Hematopoietic multipotent progenitor cell treated with erythropoietin and hydrocortisone succinate and interleukin-3 and kit ligand, for 4 days (in vitro differentiated cells): ENCODE measurements at places on chromosomes 12 and 14.

- DNase-seq: no peak
Observed at GRCh38 chr12:30508205-30508967, 187.3 kb downstream of the IPO8 start.

- peak; percentile 84 for DNase-seq
Observed at GRCh38 chr12:132445884-132446632, 43.9 kb upstream of the FBRSL1 start.

GRCh38 chr12:45468751-45469615 lies 253.1 kb downstream of the ANO6 start:
- no peak for DNase-seq

GRCh38 chr14:97106166-97106565 lies 309.0 kb downstream of the VRK1 start:
- DNase-seq: no peak

DNA sequence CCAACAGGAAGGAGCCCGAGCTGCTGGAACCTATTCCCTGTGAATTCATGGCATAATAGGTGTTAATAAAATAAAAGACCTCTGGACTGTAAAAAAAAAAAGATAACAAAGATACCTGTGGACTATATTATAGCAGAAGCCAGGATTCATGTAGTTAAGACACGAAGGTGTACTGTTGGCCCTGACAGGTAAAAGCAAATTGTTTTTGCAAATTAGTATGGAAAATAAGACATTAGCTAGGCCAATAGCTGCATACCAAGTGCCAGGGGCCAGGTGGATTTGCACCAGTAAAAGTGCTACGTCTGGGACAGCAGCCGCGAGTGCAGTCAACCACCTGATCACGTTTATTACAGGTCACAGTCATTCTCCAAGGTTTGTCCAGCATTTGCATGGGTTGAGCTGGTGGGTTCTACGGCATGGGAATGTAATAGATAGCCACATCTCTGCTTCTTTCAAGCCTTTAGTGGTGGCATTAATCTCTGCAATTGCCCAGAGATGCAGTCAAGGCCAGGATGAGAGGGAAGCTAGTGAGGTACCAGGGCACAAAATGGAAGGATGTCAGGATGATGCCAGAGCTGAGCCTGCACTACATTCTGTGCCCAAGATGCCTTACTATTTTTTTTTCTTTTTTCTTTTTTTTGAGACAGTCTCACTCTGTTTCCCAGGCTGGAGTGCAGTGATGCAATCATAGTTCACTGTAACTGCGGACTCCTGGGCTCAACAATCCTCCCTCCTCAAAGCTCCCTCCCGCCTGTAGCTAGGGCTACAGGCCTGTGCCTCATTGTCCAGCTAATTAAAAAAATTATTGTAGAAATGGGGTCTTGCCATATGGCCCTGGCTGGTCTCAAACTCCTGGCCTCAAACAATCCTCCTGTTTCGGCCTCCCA lies 26.3 kb downstream of the TNFAIP2 start:
- DNase-seq: no peak

- DNase-seq: no peak
Observed at GRCh38 chr12:4069670-4070010, 196.4 kb upstream of the PARP11 start.

GRCh38 chr14:104882991-104883660 lies 18.1 kb downstream of the CEP170B start:
- DNase-seq: no peak

DNA sequence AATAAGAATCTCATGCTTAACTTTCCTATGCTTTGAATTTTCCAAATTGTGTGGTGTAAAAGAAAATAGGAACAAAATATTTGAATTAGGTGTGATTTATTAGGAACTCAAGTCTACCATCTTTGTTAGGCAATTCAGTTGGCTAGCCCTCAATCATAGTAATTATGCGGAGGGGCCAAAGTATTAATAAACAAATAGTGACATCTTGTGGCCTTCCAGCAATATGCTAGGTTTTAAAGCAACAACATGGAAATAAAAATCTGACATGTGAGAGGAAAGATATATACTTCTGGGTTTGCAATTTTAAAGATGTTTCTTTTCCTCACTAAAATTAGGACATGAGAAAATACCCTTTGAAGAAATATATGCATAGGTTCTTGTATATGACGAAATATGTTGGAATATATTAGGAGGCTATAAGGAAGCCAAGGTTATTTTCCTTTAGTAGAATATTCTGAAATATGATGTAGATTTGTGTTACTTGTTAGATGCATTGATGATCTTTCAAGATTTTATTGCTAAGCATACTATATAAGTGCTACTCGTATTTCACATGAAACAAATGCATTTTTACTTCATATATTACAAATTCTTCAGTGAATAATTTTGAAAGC lies 200.4 kb downstream of the PTPRO start:
- peak; percentile 78 for DNase-seq

DNA sequence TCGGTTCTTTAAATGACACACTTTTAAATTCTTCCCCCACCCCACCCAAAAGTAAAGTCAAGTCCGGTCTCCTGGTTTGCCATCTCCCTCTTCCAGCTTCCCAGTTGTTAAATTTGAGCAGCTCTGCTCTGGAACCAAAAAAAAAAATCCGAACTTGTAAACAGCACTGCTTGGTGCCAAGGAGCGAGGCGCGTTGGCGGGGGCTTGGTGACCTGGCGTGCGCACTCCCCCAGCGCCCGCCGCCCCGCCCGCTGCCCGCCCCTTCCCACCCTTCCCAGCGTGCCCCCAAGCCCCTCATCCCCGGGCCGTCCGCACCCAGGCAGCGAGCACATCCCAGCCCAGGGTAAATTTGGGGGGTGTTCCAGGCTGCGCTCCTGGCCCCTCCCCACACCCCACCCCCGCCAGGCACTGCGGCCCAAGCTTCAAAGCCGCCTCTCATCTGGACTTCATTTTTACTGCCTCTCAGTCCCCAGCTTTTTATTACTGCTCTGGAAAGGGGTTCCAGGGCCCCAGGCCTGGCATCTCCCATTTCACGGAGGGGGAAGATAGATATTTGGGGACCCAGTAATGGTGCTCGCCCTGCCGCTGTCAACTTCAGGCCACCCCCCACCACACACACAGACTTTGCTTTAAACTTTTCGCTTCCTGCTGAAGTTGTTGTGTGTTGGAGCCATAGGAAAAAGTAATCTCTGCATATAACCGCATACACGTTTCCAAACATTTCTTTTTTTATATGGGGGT lies 11.7 kb upstream of the ITGB7 start:
- DNase-seq: no peak

GRCh38 chr12:27382171-27382795 lies 49.6 kb downstream of the BMAL2 start:
- DNase-seq: no peak

DNA sequence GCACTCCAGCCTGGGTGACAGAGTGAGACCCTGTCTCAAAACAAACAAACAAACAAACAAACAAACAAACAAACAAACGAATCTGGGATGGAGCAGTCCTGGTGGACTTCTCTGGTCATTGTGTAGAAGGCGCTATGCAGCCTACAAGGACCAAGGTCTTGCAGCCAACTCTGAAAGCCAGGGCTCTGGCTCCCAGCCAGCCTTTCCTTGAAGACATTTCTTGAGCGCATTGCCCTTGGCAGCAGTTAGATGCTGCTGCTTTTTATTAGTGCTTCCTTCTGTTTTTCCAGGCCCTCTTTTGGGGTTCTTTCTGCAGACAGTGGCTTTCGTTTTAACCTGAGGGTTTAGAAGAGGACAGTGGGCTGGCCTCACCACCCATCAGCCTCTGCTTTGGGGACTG lies 20.2 kb downstream of the CCDC177 start:
- no peak for DNase-seq

GRCh38 chr14:54226103-54226502 lies 170.7 kb upstream of the CDKN3 start:
- no peak for DNase-seq

- DNase-seq: peak; percentile 85
Observed at GRCh38 chr14:24710403-24711112, 76.6 kb upstream of the GZMB start.

- DNase-seq: no peak
Observed at GRCh38 chr14:31449136-31449535, 8.2 kb downstream of the DTD2 start.

DNA sequence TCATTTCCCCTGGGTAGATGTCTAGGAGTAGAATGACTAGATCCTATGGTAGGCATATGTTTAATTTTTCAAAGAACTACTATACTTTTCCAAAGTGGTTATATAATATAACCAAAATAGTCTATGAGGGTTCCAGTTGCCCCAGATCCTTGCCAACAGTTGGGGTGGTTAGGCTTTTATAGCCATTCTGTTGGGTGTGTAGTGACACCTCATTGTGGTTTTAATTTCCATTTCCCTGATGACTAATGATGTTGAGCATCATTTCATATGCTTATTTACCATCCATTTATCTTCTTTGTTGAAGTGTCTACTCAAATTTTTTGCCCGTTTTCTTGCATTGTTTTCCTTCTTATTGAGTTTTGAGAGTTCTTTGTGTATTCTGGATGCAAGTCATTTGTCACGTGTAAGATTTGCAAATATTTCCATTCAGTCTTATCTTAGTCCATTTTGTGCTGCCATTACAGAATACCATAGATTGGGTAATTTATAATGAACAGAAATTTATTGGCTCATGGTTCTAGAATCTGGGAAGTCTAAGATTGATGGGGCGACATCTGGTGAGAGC lies 4.7 kb downstream of the SYNE2 start:
- DNase-seq: no peak

- DNase-seq: no peak
Observed at GRCh38 chr14:32947081-32947480, 8.4 kb downstream of the NPAS3 start.

- no peak for DNase-seq
Observed at GRCh38 chr12:6226679-6227051, 26.5 kb downstream of the CD9 start.

DNA sequence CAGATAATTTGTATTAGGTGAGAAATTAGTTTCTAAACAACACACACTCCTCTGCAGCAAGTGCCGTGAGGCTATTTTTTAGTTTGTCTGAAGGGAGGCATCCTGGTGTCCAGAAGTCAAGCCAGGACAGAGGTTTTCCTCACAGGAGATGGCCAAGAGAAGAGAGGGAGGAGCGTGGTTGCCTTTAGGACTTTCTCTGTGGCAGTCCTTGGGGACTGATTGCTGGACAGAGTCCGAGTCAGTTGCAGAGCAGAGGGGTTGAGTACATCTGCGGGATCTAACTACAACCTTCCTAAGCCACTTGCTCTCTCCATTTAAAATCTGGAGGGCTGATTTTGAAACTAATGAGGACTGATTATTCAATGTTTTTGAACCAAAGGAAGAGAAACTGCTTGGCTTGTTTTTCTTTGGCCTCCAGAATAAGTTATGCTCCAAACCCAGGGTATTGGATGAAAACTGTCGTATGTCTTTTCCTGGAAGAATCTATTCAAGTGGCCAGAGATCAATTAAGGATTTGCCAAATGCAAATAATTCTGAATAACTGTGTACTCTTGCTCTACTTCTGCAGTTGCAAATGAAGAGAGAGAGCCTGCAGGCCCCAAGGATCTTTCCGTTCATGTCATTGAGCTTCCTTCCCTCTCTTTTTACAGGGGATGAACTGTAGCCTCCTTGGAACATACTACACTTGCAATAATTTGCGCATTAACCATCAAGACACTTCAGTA lies 1.2 kb downstream of the SLCO1C1 start:
- DNase-seq: no peak

DNA sequence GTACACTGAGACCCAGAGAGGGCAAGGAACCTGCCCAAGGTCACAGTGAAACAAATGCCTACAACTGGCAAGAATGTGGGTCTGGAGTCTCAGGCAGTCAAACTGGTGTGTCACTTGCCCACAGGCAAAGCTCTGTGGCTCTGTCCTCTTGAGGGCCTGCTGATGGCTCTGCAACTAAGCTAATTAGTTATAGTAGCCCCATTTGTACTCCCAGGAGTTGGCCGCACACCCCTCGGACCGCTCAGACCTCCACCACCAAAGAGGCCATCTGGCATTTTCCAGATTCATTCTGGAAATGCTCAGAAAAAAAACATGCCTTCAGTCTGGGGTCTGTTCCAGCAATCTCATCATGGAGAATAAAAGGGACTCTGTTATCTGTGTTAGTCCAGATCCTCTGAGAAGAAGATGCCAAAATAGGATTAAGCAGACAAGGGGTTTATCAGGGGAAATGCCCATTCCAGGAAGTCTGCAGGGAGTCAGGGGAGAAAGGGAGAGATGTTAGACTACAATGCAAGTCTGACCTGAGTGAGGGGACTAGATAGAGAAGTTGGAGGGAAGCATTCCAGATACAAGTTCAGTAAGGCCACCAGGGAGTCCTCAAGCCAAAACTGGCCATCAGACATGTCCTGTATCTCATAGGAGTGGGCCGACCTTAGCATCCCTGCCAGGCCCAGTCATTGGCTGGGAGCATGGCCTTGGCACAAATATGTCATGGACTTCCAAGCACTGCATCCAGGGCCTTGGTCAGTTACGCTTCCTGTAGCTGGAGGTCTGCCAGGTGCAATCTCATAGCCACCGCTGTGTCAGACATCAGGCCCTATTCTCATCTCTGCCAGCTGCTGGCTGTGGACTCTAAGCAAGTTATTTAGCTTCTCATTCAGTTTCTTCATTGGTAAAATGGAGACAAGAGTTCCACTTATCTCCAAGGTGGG lies 15.4 kb upstream of the OAS1 start:
- no peak for DNase-seq

GRCh38 chr12:48036818-48037217 lies 32.5 kb upstream of the COL2A1 start:
- DNase-seq: no peak

DNA sequence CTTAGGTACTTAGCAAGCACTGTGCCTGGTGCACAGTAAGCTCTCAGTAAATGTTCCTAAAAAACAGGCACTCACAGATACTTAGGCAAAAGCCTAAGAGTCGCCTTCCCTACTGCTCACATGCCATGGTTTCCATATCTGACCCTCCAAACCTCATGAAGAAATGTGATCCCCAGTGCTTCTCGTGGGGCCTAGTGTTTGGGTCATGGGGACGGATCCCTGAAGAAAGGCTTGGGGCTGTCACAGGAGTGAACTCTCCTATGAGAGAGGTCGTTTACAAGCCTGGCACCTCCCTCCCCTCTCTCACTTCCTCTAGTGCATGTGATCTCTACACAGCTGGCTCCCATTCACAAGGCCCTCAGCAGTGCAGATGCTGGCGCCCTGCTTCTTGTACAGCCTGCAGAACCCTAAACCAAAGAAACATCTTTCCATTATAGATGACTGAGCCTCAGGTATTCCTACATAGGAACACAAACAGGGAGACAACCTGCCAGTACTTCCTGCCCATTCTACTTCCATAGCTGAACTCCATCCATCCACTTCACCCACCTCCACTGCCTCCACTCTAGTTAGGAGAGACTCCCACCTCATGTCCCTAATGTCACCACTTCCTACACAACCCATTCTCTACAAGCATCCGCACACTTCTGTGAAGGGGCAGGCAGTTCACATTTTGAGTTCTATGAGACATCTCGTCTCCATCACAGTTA lies 2.9 kb downstream of the SLC15A4 start:
- DNase-seq: peak; percentile 66
